Amniotic stem cell (primary cell): ENCODE measurements at places on chromosomes 12 and 14.

DNA sequence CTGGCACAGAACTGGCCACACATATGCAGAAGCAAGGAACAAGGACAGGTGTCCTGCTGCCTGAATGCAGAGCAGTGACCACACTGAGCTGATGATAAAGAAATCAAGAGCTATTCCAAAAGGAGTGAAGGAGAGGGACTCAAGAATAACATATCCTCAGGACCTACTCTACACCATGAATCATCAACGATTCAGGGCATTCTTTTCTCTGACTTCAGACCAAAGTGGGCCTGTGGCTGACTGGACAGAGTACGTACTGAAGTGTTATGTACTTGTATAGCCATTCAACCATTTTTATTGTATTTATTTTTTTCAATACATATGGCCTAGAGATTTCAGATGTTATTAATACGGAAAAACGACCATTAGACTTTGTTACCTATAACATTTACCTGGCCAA is 177.5 kb upstream of the TMTC1 start:
- no peak for DNase-seq

DNA sequence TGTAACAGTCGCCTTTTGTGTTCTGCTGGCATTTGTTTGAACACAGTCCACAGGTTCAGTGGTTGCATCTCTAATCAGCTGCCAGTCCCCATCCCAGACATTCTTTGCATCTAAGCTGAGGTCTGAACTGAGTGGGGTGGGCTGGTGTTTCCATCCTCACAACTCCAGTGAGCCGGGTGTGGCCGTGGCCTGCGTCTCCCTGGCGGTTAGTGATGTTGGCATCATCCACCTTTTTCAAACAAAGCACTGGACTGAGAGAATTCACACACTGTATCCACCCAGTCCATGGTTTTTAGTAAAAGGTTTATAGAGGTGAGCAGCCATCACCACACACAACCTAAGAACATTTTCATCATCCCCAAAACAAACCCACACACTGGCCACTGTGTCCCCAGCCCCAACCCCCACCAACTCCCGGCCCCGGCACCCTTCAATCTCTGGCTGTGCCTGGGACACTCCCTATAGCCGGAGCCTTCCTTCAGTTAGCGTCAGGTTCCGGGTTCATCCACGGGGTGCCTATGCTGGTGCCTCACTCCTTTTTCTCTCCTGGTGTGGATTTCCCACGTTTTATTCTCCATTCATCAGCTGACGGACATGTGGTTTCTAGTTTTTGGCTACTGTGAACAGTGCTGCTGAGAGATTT is 6.5 kb downstream of the DDX51 start:
- no peak for DNase-seq

DNA sequence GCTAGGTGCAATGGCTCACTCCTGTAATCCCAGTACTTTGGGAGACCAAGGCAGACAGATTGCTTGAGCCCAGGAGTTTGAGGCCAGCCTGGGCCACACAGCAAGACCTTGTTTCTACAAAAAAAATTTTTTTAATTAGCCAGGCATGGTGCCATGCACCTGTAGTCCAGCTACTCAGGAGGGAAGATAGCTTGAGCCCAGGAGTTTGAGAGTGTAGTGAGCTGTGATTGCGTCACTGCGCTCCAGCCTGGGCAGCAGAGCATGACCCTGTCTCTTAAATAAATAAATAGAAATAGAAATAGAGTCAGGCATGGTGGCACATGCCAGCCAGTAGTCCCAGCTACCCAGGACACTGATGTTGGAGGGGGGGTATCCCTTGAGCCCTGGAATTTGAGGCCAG is 36.7 kb upstream of the CLIP1 start:
- no peak for DNase-seq

GRCh38 chr12:45615268-45615667 is 114.2 kb upstream of the ARID2 start:
- no peak for DNase-seq

DNA sequence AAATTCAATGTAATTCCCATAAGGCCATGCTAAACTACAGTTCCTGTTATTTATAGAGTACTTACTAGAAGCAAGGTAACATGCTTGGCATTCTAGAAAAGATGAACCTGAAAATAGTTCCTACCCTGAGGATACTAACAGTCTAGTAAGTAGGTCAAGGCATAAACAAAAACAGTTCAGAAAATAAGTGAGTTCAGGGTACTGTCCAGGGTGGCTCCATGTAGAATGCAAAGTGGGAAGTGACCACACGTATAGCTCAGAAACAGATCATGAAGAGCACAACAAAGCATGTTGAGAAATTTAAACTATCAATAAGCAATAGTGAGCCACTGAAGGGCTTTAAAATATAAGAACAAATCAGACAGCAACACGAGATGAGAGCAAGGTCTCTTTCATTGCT is 2.3 kb downstream of the TMED10 start:
- DNase-seq: no peak
